ENCODE measurements at places on chromosomes 2 and 18.

GRCh38 chr2:184589261-184589660, 9.1 kb upstream of the ZNF804A start:
- no peak for DNase-seq

DNA sequence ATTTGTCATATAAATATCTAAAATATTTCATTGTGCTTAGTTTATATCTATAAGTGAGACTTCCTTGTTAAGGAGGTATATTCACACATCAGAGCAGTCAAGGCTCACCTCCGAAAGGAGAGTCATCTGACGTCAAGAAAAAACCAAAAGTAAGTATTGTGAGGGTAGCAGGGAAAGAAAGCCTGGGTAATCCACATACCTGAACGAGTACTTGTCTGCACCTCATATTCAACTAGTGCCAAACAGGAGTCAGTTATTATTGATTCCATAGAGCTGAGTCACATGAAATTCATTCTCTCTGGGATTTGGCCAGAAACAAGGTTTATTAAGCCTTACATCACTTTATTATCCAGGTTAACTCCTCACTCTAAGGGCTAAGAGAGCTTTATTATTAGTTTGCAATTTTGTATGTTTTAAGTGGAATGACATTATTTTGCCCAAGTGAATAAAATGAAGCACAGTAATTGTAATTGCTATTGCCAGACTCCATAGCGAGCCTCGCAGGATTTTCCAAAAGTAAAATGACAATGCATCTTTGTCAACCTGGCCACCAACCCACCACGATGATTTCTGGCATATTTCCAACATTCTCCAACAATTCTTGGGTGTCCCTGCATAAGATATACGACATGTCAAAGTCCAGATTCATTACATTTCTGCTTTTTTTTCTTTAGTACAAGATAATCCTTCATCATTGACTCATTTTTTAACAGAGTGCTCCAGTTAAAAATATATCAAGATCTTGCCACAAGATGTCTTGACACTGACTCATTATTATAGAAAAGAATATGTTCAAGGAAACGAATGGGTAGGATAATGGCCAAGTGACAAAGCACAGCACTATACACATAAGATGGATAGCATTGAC, 1210.4 kb upstream of the ACVR2A start:
- no peak for DNase-seq

- no peak for DNase-seq
Measured at GRCh38 chr18:7094427-7094826, 23.2 kb downstream of the LAMA1 start.

GRCh38 chr18:55509631-55510324, 78.2 kb downstream of the TCF4 start:
- DNase-seq: no peak

DNA sequence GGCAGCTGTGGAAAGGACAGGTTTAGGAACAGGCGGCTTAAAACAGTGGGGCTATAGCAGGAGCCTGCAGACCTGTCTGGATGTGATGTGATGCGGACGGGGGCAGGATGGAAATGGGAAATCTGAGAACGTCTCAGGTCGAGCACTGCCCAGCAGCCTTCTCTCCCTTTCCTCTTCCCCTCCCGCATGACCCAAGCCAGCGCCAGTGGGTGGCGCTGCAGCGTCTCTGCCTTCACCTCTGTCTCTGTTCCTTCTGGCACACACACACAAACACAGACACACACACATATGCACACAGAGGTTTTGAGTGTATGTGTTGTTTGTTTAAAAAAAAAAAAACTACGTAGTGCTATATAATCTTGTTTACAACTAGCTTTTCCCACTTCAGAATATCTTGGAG, 82.0 kb upstream of the SLC66A3 start:
- no peak for DNase-seq
